A549 treated with ZK216348 at 1 μM for 4 hours (cell line): ENCODE measurements at places on chromosomes 4 and X. TPM values are rescaled to one million over a fixed set of nuclear protein-coding genes. Genes with fewer than 3 reads are reported as not detected.

Gene GC
- total RNA-seq: not detected in 5 replicates

Gene LEF1
- total RNA-seq: not detected in 5 replicates

Gene GRPR
- 0.08 to 0.13 TPM in 2 of 5 replicates, not detected in the others for total RNA-seq

Gene SMIM9
- total RNA-seq: not detected in 5 replicates

Gene F9
- not detected in 5 replicates for total RNA-seq

Gene RAB33A
- total RNA-seq: 0.19 to 0.66 TPM (median 0.23 TPM) in 4 of 5 replicates, not detected in the other

Gene ARHGAP36
- total RNA-seq: not detected in 5 replicates

Gene CT83
- total RNA-seq: not detected in 5 replicates

Gene GABRE
- 17.6 to 27.2 TPM (median 24.6 TPM) in 5 replicates for total RNA-seq

Gene TXK
- total RNA-seq: 0.15 to 0.31 TPM (median 0.17 TPM) in 3 of 5 replicates, not detected in the others

Gene HMX1
- 0.13 to 0.24 TPM (median 0.16 TPM) in 3 of 5 replicates, not detected in the others for total RNA-seq

Gene C4orf50
- total RNA-seq: not detected in 5 replicates

Gene ARHGAP6
- total RNA-seq: not detected in 5 replicates

Gene HCCS
- 56.3 to 72.1 TPM (median 56.4 TPM) in 5 replicates for total RNA-seq

Gene CDS1
- total RNA-seq: 0.41 to 0.92 TPM (median 0.61 TPM) in 5 replicates

Gene PRR32
- total RNA-seq: not detected in 5 replicates

Gene DOK7
- total RNA-seq: 0.12 to 0.85 TPM (median 0.41 TPM) in 5 replicates

Gene CXorf51A
- not detected in 5 replicates for total RNA-seq

Gene ADH1C
- total RNA-seq: not detected in 5 replicates

Gene CENPVL3
- 0.09 to 0.45 TPM (median 0.15 TPM) in 5 replicates for total RNA-seq

Gene DGAT2L6
- total RNA-seq: not detected in 5 replicates

Gene THAP6
- 4.2 to 7.0 TPM (median 5.2 TPM) in 5 replicates for total RNA-seq

Gene PPA2
- 55.0 to 93.3 TPM (median 75.6 TPM) in 5 replicates for total RNA-seq

Gene SAGE1
- 0.05 TPM in 1 of 5 replicates, not detected in the others for total RNA-seq
